Activated CD4-positive, alpha-beta memory T cell treated with anti-CD3 and anti-CD28 coated beads, Interleukin-2, amount 10 ng/mL, durations not matched to agents 7 days and 5 days (primary cell): ENCODE measurements at places on chromosomes 6 and 20.
A peak's percentile ranks its signal among the peaks of the same experiment; 100 is the strongest.

GRCh38 chr6:125140808-125141207 lies 12.8 kb upstream of the TPD52L1 start:
- H3K27me3 ChIP-seq, result peaks cover 5% of the 10 kb centered on the region
- H3K4me3 ChIP-seq, result no peak overlapping the region
- H3K4me1 ChIP-seq, result no peaks in the 10 kb centered on the region
- no peak for DNase-seq
- no peaks in the 10 kb centered on the region for H3K36me3 ChIP-seq

DNA sequence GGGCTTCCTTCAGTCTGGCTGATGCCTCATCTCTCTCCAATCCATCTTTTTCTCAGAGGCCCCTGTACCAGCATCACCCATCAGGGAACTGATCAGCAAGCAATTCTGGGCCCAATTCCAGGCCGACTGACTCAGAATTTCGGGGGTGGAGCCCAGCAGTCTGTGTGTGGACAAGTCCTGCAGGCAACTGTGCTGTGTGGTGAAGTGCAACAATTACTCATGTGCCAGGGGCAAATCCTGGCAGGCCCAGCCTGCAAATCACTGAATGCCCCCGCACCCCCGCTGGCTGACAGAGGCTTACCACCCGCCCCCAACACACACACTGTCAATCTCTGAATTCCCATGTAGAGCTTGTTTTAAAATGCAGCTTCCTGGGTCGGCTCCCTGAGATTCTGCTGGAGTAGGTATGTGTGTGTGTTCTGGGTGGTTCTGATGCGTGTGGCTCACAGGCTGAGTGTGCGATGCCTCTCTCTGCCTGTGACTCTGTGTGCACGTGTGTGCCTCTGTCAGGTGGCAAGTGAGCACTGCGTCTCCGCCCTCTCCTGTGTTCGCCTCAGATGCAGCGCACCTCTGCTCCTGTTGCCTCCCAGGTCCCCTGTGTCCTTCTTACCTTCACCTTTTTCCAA lies 45.4 kb downstream of the SSR1 start:
- no peaks in the 10 kb centered on the region for H3K4me1 ChIP-seq
- no peak overlapping the region for H3K27ac ChIP-seq
- H3K36me3 ChIP-seq, result no peaks in the 10 kb centered on the region
- no peaks in the 10 kb centered on the region for H3K27me3 ChIP-seq

DNA sequence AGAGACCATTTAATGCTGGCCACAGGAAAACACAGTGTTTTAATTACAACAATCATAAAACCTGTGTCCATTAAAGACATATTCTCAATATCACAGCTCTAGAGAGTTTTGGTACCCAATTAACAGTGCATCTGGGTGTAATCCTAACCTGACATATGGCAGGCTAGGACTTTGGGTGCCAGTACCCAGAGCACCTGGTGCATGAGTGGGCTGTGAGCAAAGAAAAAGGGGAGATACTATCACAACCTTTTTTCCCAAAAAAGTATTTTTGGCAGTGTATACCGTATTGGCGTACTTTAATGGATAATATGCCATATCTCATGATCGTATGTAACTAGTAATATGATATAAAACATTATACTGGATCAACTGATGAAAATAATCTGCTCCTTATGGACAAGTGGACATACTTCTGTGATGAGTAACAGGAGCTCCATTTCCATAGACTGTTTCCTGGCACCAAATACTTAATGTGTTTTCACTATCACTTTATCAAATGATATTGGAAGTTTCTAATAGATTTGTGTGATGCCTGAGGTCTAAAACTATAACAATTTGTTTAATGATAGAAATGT lies 91.7 kb downstream of the COL19A1 start:
- DNase-seq, result no peak
- H3K27ac ChIP-seq, result no peak overlapping the region
- peaks cover 5% of the 10 kb centered on the region for H3K27me3 ChIP-seq
- no peaks in the 10 kb centered on the region for H3K4me1 ChIP-seq
- no peak overlapping the region for H3K4me3 ChIP-seq

DNA sequence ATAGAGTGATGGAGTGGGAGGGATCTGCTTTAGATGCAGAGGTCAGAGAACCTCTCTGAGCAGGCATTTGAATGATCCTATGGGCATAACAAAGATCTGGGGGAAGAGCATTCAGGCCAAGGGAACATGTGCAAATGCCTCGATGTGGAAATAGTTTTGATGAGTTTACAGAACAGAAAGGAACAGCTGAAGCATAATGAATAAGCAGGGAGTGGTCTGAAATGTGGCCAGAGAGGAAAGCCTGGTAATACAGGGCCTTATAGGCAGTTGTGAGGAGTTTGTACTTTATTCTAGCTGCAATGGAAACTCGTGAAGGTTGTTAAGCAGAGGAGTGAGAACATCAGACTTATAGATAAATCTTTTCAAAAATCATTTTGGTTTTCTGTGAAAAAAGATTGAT lies 33.0 kb upstream of the ME1 start:
- H3K4me1 ChIP-seq, result peaks cover 1% of the 10 kb centered on the region
- no peaks in the 10 kb centered on the region for H3K36me3 ChIP-seq
- no peak overlapping the region for H3K27ac ChIP-seq

- no peak overlapping the region for H3K27ac ChIP-seq
- H3K36me3 ChIP-seq, result no peaks in the 10 kb centered on the region
These were observed 30.5 kb upstream of the SNRPB2 start for GRCh38 chr20:16699293-16699692.

GRCh38 chr6:119283979-119284545 lies 65.5 kb downstream of the MAN1A1 start:
- H3K27me3 ChIP-seq, result no peaks in the 10 kb centered on the region
- no peak for DNase-seq
- no peak overlapping the region for H3K4me3 ChIP-seq
- peaks cover 4% of the 10 kb centered on the region for H3K4me1 ChIP-seq
- peaks cover 30% of the 10 kb centered on the region for H3K36me3 ChIP-seq

DNA sequence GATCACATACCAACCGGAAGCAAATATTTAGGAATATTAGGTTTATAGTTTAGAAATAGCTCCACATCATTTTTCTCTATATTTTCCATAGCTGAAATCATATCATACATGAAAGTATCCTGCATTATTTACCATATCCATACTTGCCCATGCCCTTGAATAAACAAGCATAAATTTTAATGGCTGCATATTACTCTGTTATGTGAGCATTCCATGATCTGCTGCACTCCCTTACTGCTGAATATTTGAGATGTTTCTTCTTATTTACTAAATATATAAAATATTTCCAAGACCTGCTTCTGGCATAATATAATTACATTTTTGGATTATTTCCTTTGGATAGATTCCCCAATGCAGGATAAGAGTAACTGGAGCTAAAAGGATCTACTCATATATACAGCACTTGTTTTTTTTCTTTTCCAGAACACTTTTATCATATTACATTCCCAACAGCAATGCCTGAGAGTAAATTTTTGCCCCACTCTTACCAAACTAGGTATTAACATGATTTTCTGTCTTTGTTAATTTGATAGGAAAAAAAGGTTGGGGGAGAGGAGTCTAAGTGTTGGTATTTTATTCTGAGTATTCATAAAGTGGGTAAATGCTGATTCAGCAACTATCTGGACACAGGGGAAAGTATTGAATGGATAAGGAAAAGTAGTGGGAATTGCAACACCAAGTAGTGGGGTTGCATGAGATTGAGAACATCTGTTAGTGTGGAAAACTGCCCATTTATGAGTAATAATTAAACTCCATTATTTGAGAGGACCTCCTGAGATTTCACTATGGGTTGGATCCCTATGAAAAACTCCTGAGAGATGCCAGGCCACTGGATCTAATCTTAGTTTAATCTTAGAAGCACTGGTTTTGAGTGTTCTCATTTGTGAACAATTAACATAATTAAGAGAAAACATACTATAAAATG lies 76.0 kb downstream of the MAN1A1 start:
- H3K27ac ChIP-seq, result no peak overlapping the region
- H3K27me3 ChIP-seq, result no peaks in the 10 kb centered on the region
- no peak for DNase-seq
- no peak overlapping the region for H3K4me3 ChIP-seq
- H3K4me1 ChIP-seq, result peaks cover 3% of the 10 kb centered on the region

GRCh38 chr6:158087224-158087867 lies 80.7 kb downstream of the SERAC1 start:
- no peak for DNase-seq
- peaks cover 12% of the 10 kb centered on the region for H3K4me1 ChIP-seq
- H3K4me3 ChIP-seq, result no peak overlapping the region
- H3K27ac ChIP-seq, result no peak overlapping the region
- H3K27me3 ChIP-seq, result no peaks in the 10 kb centered on the region

- H3K4me3 ChIP-seq, result no peak overlapping the region
- peaks cover 24% of the 10 kb centered on the region for H3K4me1 ChIP-seq
- DNase-seq, result no peak
These were observed 45.3 kb downstream of the PRR18 start for GRCh38 chr6:166262743-166263515.

DNA sequence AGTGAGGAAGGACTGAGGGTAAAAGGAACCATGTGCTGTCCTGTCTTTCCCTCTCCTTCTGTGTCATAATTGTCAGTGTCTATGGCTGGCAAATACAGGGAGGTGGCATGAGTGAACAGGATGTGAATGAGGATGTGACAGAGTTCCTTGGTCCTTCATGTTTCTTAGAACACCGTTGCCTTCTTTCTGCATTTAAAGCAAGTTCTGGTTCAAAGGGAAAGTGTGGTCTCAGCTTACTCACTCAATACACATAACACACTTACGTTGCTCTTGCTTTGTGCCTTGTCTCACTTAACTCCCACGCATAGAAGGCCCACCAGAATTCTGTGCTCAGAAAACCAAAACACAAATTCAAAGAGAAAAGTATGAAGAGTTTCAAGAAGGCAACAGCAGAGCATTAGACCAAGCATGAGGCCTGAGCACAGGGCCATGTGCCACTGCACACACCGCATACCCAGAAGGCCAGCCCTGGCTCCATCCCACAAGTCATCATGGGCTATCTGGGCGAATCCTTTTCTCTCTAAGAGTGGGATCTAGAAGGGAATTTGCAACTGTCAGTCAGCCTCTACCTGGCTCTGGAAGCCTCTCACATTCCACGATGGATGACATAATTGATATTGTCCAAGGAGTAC lies 38.9 kb upstream of the SAYSD1 start:
- peak; percentile 23 for DNase-seq
- peak overlapping the region; percentile 11 for H3K27ac ChIP-seq
- peaks cover 22% of the 10 kb centered on the region for H3K4me1 ChIP-seq
- H3K36me3 ChIP-seq, result no peaks in the 10 kb centered on the region
- H3K27me3 ChIP-seq, result peaks cover 22% of the 10 kb centered on the region
- no peak overlapping the region for H3K4me3 ChIP-seq

- no peaks in the 10 kb centered on the region for H3K27me3 ChIP-seq
- H3K4me3 ChIP-seq, result no peak overlapping the region
- no peaks in the 10 kb centered on the region for H3K36me3 ChIP-seq
- H3K4me1 ChIP-seq, result peaks cover 46% of the 10 kb centered on the region
- no peak for DNase-seq
- H3K27ac ChIP-seq, result no peak overlapping the region
These were observed 3.8 kb downstream of the TFEB start for GRCh38 chr6:41731561-41732086.

DNA sequence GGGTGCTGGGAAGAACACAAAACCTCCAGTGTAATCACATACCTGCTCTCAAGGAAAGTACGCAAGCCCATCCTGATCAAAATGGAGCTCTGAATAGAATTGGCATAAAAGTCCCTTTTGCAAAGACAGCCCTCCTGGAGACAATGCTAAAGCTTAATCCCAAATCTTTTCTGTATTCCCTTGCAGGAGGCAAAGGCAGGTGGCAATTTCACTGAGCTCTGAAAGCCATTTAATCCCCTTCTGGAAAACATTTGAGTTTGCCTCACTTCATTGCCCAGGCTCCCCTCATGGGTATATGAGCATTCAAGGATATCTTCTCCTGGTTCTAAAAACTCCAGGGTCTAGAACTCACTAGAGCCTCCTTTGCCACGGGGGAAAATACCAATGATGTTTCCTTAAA lies 310.2 kb upstream of the CNR1 start:
- no peaks in the 10 kb centered on the region for H3K4me1 ChIP-seq
- H3K36me3 ChIP-seq, result no peaks in the 10 kb centered on the region
- no peak overlapping the region for H3K4me3 ChIP-seq
- DNase-seq, result no peak

- no peak for DNase-seq
- H3K36me3 ChIP-seq, result no peaks in the 10 kb centered on the region
- no peak overlapping the region for H3K27ac ChIP-seq
- H3K4me1 ChIP-seq, result no peaks in the 10 kb centered on the region
These were observed 131.0 kb upstream of the DTNBP1 start for GRCh38 chr6:15793826-15794225.

DNA sequence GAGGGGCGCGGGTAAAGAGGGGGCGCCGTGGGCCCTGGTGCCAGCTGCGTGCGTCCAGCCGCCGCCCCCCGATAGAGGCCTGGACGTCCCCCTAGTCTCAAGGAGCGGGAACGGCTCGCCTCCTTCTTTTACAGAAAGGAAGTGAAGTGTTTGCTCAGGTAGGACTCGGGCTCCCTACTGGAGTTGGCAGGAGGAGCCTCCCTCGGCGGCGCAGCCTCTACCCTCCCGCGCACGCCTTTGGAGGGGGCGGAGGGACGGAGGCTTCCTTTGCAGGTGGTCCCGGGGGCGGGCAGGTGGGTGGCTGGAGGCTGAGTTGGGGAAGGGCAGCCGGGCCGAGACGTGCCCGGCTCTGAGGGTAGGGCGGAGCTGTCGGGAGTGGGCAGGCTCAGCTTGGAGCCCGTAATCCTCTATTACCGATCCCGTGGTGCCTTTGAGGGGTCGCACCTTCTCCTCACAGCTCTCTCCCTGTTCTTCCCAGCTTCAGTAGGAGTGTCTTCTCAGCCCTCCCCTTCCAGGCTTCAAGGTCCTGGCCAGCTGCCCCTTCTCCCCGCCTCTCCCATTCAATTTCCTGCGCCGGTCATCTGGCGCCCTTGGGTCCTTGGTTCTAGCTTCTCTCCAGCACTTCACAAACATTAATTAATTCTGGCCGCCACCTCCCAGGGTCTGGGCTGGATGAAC lies 728 bp downstream of the ITPR3 start:
- peaks cover 61% of the 10 kb centered on the region for H3K4me1 ChIP-seq
- no peaks in the 10 kb centered on the region for H3K27me3 ChIP-seq
- H3K27ac ChIP-seq, result peak overlapping the region; percentile 80
- H3K36me3 ChIP-seq, result peaks cover 20% of the 10 kb centered on the region

GRCh38 chr20:63890201-63890576 lies 4.7 kb upstream of the DNAJC5 start:
- H3K27me3 ChIP-seq, result no peaks in the 10 kb centered on the region
- DNase-seq, result no peak
- peaks cover 9% of the 10 kb centered on the region for H3K4me1 ChIP-seq
- H3K36me3 ChIP-seq, result peaks cover 23% of the 10 kb centered on the region

- no peaks in the 10 kb centered on the region for H3K36me3 ChIP-seq
- H3K27me3 ChIP-seq, result peaks cover 15% of the 10 kb centered on the region
- no peak overlapping the region for H3K27ac ChIP-seq
- DNase-seq, result no peak
These were observed 20.6 kb downstream of the CNBD2 start for GRCh38 chr20:35988910-35989463.

GRCh38 chr6:154297721-154298120 lies 58.9 kb downstream of the IPCEF1 start:
- peaks cover 25% of the 10 kb centered on the region for H3K4me1 ChIP-seq
- no peak overlapping the region for H3K4me3 ChIP-seq
- H3K27me3 ChIP-seq, result peaks cover 6% of the 10 kb centered on the region
- no peaks in the 10 kb centered on the region for H3K36me3 ChIP-seq
- DNase-seq, result no peak
- no peak overlapping the region for H3K27ac ChIP-seq
